KG1 (cell line): ENCODE measurements at places on chromosomes 2 and 18.

GRCh38 chr2:235495373-235496238, 1.8 kb downstream of the AGAP1 start:
- no peak for DNase-seq

- no peak for DNase-seq
Observed at GRCh38 chr18:78497641-78498040, 482.0 kb upstream of the SALL3 start.

GRCh38 chr2:191867507-191867847, 20.6 kb upstream of the CAVIN2 start:
- no peak for DNase-seq

DNA sequence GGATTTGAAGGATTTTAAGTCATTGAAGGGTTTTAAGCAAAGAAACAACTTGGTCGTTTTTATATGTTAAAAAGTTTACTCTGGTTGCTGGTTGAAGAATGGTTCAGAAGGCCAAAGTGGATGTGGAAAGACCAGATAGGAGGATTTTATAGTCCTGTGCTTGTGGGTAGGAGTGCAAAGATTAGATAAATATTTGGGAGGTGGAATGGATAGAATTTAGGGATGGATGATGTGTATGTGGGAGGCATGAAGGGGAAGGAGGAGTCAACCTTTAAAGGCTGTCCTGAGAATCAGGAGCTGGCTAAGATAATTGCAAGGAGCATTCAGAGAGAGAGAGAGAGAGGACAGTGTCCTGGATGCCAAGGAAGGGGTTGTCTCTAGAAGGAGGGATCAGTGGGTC, 190.1 kb upstream of the SPRED2 start:
- DNase-seq = no peak

- DNase-seq = no peak
Observed at GRCh38 chr2:62197011-62197924, 1.4 kb downstream of the B3GNT2 start.

GRCh38 chr2:122421775-122422174, 666.3 kb downstream of the TSN start:
- DNase-seq = no peak

DNA sequence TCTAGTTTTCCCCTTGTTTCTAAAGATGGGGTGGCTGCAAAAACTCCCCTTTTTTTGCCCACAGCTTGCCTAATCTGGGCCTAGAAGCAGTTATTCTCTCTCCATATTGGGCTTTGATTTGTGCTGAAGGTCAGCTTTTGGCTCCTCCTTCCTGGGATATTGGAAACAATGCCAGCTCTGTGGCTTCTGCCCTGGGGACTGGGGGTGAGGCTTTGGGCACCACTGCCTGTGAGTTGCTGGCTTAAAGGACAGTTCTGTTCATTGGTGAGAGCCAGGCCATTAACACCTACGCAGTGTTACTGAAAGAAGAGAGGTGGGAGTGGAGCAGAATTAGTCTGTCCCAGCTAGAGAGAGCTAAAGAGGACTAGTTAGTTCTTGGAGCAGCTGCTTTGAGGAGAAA, 4.3 kb downstream of the UBXN2A start:
- DNase-seq = no peak
